NCI-H1930 (cell line): ENCODE measurements at places on chromosomes 2 and 18.

DNA sequence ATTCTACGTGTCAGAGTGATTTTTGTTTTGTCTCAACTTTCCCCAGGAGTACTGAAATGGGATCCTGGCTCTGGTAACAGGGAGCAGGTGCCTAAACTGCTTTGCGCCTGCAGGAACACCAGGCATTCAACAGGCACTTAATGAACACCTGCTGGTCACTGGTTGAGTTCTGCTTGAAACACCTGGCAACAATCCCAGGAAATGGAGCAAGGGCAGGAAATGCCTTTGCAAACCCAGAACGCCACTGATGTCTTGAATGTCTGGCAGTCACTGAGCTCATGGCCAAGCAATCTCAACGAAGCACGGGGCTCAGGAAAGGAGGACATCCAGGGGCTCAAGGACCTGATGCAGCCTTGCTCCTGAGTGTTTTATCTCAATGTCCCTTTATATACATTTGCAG is 360.0 kb upstream of the RAB6C start:
- DNase-seq = no peak

DNA sequence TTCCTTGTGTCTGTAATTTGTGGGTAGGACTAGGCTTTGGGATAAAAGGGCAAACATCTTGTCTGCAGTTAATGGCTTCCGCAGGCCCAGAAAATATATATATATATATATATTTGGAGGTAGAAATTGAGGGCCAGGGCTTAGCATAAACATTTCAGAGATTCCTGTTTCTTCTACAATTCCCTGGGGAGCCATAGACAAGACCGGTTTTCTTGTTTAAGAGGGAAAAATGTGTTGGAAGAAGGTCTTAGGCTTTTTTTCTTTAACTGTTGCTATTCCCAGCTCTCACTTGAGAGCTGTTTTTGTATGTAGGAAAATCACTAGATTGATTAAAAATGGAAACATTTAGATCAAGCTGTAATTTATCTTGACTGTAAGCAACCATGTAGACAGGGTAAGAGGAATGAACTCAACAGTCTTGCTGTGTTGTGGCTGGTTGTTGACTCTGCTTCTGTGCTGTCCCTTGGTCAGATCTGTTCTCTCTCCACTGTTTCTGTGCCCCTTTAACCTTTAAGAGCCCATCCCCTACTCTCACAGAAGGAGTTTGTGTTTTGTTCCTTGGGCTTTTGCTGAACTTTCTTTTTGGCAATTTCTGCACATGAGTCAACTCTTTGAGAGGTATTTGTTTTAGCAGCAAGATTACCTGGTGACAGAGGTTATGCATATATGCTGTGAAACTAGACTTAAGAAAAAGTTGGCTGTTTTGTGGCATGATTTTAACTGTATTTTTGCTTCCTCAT is 58.3 kb downstream of the EFEMP1 start:
- no peak for DNase-seq

- no peak for DNase-seq
Measured at GRCh38 chr2:77831060-77831459, 308.9 kb upstream of the LRRTM4 start.

- no peak for DNase-seq
Measured at GRCh38 chr2:73700661-73701447, 36.3 kb downstream of the TPRKB start.

DNA sequence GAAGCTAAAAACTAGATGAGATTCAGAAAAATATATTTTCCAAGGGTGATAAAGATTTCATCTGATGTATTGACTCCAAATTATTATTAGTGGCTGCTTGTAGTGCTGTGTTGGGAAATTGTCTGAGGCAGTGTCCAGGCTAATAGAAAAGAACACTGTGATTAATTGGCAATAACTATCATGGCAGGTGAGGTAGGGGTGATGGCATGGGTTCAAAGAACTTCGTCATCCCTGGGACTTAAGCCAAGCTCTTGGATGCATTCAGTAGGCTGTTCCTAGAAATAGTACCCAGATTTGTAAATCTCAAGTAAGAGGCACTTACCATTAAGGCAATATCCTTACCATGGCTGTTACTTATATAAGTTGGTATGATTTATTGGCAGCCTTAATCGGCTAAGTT is 13.2 kb upstream of the RAPGEF4 start:
- DNase-seq = no peak

GRCh38 chr18:43013486-43013885 is 102.0 kb downstream of the RIT2 start:
- DNase-seq = no peak

GRCh38 chr2:47653902-47654789 is 128.8 kb upstream of the MSH6 start:
- DNase-seq = no peak

- DNase-seq = no peak
Measured at GRCh38 chr2:81412681-81413080, 1108.1 kb upstream of the LRRTM1 start.

- no peak for DNase-seq
Measured at GRCh38 chr2:151251012-151251411, 10.7 kb downstream of the RBM43 start.

DNA sequence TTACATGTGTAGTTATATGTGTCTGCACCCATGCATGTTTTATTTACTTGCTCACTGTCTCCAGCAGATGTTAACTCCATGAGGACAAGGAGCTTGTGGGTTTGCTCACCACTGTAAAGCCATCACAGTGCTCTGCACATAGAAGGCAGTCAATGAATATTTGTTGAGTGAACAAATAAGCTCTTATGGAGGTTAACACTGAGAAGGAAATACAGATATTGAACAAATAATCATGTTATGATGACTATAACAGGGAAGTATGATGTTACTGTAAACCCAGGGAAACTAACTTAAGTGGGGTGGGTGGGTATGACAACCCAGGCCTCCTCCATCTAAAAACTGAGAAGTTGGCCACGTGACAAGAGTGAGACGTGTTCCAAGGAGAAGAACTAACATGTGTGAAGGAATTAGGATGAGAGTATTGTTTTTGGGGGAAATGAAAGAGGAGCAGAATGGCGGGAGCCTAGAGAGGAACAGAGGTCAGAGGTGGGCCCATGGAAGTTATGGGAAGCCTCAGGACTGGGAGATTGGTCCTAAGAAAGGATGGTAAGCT is 6.0 kb upstream of the FAM117B start:
- DNase-seq = no peak

DNA sequence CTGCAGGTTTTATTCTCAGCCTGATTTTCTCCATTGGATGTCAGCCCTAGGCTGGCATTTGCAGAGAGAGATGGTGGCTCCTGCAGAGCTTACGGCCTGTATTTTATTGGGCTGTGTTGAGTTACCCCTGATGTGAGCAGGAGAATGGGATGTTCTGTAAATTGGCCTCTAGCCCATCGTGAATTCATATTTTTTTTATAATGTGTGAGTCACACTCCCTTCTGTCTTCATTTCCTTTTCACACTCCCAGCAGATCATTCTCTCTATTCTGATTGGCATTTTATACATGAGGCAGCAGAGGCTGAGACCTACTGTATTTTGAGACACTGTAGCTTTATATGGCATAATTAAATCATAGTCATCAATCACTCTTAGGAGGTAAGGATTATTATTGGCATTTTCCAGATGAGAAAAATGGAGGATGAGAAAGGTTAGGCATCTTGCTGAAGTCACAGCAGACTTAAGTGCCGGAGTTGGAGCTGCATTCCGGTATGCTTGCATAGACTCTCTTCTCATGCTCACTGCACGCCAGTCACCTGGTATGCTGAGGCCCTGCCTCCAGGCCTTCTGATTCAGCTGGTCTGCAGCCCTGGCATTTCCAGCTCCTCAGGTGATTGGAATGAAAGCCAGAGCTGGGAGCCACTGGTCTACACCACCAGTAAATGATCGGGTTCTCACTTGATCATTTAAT is 142.4 kb downstream of the NEDD4L start:
- no peak for DNase-seq

DNA sequence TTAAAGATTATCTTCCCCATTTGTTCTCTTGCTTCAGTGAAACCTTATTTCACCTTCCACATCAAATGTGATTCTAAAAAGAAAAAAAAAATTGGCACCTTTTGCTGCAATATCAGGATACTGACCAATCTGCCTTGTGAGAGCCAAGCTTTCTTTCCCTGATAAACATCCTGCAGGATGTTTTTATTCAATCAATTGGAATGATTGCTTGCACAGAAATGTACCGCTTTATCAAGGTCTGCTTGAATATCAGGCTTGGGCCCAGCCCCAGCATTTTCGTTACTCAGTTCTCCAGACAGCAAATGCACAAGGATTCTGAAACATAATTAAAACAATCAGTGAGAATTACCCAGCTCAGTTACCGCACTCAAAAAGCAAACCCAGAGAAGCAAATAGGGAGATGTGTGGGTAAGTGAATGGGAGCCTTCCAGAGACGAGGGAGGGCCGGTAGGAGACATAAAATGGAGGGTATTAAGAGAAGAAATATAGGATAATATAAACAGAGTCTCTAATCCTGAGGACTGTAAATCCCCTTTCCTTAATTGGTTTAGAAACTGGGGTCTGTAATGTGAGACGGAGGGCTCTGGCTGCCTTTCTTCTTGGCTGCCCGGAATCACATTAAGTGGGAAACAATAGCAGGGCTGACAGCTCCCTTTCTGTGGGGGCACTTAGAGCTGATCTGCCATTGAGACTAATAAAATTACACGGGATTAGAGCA is 291.8 kb downstream of the ICOS start:
- DNase-seq = peak; percentile 35

GRCh38 chr2:28155627-28156026 is 237.0 kb upstream of the FOSL2 start:
- peak; percentile 11 for DNase-seq

DNA sequence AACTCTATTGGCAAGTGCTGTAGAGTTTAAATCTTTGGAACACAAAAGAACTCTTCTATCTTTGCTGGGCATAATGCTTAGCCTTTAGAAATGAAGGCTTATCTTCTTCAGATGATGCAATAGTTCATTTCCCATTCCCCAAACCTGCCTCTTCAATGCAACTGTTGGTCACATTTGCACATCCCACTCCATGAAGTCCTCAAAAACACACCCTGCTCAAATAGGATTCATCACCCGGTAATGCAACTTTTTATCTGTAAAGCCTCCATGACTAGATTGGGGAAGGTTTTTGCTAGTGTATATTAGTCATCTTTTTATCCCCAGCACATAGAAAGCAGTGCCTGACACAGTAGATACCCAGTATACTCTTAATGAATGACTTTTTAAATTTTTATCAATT is 376.4 kb downstream of the RBM43 start:
- no peak for DNase-seq

DNA sequence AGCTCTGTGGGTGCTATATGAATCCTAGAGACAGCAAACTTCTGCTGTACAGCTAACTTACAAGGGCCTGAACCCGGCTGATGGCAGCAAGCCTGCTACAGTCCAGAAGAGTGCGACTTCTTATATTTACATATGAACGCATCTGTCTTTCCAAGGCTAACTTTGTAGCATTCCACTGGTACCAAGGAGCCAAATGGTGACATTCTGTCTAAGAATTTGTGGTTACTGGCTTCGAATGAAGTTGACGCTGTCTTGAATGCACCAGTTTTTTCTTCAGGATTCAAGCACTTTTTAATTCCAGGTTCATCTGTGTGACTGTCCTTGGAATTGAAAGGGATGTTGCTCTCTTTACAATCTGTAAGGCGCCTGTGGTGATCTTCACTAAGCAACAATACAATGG is 42.4 kb downstream of the THUMPD2 start:
- no peak for DNase-seq

DNA sequence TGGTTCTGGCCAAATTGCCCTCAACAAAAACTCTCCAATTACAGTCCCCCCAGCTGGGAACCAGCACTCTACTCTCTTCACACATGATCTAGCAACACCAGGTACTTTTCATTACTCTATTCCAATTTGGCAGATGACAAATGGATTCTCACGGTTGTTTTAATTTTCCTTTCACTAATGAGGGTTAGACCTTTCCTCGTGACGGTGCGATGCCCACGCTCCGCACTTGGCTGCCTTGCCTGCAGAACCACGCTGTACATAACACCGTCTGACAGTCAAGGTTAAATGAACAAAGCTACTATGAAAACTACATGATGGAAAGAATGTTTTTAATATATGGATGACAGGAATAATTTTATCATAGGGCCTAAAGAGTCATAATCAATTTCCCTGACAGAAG is 141.5 kb downstream of the FBXO15 start:
- DNase-seq = no peak

GRCh38 chr2:221629468-221629867 is 57.4 kb upstream of the EPHA4 start:
- no peak for DNase-seq

- DNase-seq = no peak
Measured at GRCh38 chr2:133130548-133131246, 437.6 kb downstream of the NCKAP5 start.

- no peak for DNase-seq
Measured at GRCh38 chr2:74364533-74365505, 15.3 kb downstream of the DCTN1 start.

- no peak for DNase-seq
Measured at GRCh38 chr2:116117845-116118244, 1675.4 kb downstream of the DPP10 start.

DNA sequence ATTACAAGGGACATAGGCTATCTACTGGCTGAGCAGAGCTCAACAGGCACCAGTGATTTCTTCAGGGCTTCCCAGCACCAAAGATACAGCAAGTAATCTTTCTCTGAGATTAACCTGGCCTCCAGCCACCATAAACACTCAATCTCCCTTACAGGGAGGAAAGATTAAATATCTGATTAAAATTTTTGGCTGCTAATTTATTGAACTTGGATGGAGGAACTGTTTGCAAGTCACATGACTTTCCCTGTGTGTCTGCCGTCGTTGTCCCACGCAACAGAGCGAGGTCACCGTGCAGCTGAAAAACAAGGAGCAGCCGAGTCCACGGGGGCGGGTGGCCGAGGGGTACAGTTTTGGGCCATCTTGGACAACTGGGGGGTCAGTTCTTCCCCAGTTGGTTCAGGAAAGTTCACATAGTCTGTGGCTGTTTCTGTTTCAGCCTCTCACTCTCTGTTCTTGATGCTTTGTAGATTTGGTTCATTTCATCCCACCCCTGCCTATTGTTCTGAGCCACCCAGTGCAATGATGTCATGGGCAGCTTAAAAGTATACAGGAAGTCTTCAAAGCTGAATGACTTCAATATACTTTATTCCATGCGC is 186.8 kb upstream of the CTAGE1 start:
- no peak for DNase-seq

GRCh38 chr2:45612285-45612684 is 1.2 kb upstream of the SRBD1 start:
- no peak for DNase-seq

- DNase-seq = no peak
Measured at GRCh38 chr18:70758780-70759179, 469.9 kb downstream of the SOCS6 start.

DNA sequence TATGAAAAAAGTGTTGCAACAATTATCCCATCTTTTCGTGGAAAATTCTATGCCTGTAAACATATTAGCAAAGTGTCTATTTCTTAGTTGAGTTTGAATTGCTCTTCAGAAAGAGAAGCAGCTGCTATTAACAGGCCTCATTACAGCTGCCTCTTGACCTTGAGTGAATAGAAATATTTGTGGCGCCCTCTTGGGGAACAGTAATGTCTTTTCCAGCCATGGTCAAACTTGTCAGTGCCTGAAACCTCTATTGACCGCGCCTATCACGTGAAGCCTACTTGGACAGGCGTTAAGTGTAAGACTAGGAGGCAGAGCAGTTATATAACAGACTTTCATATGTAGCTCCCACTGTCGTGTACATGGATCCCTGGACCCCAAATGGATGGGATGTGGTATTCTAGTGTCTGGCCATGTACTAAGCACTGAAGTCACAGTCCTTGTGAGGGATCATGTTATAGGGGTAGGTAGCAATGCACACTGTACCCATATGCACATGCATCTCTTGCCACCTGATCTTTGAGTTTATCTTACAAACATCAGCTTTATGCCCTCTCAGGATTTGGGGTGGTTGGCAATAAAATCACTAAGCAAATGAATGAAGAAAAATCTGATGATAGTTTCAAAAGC is 245.0 kb downstream of the PTGR3 start:
- DNase-seq = peak; percentile 6
